ENCODE measurements at places on chromosomes 11 and 22.

DNA sequence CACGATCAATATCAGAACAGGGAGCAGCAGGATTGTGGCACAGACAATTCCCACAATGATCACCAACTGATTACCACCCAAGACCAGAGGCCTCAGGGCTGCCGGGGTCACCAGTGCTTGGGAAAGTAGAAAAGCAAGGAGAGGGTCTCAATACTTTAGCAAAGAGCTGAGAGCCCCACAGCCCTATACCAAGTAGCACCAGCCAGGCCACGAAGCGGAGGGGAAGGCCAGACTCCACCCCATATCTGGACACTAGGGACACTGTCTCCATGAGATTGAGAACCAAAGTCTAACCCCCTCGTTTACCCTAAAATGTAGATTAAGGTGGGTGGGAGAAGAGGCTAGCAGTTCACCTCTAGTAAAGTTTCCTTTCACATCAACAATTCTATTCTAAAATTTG lies 24.1 kb upstream of the SCN2B start:
- no peak for DNase-seq

DNA sequence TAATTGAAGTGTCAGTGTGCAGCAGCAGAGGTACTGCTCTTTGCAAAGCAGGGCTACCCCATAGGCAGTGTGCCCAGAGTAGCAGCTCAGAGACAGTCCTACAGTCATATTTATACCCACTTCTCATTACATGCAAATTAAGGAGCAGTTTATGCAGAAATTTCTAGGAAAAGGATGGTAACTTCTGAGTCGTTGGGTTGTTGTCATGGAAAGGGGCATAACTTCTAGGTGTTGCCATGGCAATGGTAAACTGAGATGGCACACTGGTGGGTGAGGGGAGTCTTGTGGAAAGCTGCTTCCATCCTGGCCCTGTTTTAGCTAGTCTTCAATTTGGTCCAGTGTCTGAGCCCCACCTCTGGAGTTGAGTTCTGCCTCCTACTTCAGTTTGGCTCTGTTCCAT lies 77.4 kb downstream of the MN1 start:
- no peak for DNase-seq

DNA sequence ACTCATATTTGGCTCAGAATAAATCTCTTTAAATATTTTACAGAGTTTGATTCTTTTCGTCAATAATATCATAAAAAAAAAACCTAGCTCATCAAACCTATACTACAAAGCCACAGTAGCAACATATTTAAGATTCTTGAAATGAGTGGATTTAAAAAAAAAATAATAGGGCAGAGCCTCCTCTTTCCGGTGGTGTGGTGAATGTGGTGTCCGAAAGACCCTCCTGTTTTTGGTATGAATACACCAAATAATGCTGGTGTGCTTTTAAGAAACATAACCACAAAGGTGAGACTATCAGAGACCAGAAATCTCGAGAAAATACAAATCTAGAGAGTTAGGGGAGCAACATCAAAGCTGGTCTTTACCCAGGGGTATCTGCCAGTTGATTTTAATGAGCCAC lies 342.6 kb downstream of the TBC1D22A start:
- DNase-seq = no peak

DNA sequence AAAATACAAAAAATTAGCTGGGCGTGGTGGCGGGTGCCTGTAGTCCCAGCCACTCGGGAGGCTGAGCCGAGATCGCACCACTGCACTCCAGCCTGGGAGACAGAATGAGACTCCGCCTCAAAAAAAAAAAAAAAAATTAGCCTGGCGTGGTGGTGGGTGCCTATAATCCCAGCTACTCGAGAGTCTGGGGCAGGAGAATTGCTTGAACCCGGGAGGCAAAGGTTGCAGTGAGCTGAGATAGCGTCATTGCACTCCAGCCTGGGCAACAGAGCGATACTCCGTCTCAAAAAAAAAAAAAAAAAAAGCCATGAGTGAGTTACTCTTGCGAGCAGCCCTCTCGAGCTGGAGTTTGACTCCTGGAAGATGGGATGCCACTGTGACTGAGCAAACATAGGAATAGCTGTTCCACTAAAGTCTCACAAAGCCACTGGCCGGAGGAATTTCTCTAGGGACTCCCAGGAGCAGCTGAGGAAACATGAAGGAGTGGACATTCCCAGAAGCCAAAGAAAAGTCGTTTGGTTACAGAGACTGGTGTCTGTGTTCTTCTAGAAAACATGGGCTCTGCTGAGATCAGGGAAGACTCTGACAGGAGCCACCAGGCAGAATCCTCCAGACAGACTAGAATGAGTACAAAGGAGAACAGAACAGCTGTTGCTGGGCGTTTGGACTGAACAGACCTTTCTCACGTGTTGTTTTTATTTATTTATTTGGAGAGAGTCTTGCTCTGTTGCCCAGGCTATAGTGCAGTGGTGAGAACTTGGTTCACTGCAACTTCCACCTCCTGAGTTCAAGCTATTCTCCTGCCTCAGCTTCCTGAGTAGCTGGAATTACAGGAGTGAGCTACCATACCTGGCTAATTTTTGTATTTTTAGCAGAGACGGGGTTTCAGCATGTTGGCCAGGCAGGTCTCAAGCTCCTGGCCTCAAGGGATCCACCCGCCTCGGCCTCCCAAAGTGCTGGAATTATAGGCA lies 32.4 kb upstream of the MYH9 start:
- DNase-seq = no peak

DNA sequence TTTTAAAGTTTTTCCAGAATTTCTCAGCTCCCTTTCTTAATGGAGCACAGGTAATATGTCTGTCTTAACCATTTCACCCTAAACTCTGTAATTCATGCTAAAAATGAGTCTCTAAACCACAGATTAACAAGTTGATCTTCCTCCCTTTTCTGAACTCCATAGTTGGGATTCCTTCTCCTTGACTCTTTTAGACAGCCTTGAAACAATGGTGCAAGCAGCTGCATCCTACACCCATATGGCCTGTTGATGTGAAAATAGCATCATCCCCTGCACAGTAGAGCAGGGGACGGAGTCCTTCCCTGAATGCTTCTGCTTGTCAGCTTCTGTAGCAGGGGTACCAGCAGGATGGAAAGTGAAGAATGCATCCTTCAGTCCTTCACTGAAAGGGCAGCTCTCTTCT lies 192.8 kb upstream of the SORL1-AS1 start:
- DNase-seq = no peak

DNA sequence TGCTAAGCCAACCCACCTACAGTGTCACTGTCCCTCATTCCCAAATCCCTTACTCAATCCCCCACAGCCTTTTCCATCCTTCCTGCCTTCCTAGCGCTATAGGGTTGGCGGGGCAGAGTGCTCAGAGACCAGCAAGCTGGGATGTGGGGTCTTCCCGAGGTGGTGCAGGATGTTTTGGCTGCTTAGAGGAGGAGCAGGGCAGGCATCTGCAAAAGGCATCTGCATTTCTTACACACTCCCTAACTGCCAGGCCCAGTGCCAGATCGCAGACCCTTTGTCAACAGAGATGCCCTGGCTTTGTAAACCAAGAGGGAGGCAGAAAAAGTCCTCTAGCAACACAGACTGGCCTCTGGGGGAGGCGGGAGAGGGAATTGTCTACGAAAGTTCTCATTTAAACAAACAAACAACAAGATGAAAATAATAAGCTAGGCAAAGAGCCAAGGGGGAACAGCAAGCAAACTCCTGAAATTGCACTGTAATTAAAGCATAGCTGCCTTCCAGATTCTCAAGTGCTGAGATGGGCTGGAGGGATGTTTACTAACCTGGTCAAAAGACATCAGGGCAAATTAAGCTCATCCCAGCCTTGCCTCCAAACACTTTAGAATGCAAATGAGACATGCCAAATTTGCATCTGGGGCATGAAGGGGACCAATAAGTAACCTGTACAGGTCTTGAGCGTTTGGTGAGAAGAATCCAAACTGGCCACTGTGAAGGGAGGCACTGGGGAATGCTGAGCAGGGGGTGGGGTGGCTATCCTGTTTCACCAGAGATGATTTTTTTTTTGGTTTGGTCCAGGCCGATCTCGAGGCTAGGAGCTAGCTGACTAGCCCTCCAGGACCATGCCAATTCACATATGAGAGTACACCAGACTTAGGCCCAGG lies 38.1 kb upstream of the ADA2 start:
- no peak for DNase-seq

Measured in HAP-1 (cell line).